Activated CD4-positive, alpha-beta T cell treated with anti-CD3 and anti-CD28 coated beads for 36 hours (primary cell): ENCODE measurements at places on chromosomes 4 and X.

DNA sequence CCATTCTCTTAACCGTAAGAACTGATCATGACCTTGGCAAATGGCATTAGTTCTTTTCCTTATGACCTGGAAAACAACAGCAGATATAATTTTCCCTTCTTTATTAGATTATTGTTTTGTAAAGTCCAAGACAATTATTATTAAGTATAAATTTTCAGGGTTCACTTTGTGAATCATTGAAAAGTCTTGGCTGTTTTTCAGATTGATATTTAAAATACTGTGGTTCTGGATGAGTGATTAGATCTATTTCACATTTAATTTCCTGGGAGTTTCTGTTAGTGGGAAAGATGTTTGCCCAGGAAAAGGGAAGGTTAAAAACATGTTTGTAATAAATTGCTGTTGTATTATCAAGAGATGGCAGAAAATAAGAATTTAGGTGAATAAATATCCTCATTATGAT lies 194.9 kb downstream of the TLL1 start:
- DNase-seq = no peak

GRCh38 chr4:7590189-7590588 lies 155.5 kb upstream of the PSAPL1 start:
- no peak for DNase-seq

GRCh38 chrX:110568441-110568840 lies 209.8 kb downstream of the RTL9 start:
- no peak for DNase-seq

- DNase-seq = no peak
Measured at GRCh38 chrX:28303486-28303885, 283.8 kb upstream of the IL1RAPL1 start.

- DNase-seq = no peak
Measured at GRCh38 chrX:74248889-74249288, 55.1 kb upstream of the ZCCHC13 start.

DNA sequence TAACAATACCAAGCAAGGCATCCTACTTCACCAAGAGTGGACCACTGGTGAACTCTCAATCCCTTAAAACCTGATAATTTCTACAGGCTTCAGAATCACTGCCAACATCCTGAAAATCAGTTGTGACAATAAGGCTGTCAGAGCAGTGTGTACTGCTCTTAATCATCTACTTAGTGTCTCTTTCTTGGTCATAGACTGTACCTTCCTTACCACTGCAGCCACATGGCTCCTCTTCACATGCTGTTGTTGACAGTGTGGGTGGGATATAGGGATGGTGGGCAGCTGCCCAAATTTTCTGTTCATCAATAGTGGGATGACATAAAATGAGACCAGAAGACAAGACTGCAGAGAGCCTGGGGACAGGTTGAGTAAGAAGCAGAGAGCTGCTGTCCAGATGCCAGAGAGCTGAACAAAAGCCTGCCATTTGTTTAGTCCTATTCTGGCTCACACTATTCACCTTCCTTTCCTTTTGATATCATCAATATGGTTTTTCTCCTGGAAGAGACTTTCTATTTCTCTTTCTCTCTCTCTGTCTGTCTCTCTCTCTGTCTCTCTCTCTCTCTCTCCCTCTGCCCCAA lies 178.9 kb downstream of the MGST2 start:
- DNase-seq = peak; percentile 8

GRCh38 chrX:115632455-115632854 lies 71.5 kb downstream of the PLS3 start:
- DNase-seq = no peak

- DNase-seq = no peak
Measured at GRCh38 chr4:128633067-128633466, 176.4 kb upstream of the JADE1 start.

DNA sequence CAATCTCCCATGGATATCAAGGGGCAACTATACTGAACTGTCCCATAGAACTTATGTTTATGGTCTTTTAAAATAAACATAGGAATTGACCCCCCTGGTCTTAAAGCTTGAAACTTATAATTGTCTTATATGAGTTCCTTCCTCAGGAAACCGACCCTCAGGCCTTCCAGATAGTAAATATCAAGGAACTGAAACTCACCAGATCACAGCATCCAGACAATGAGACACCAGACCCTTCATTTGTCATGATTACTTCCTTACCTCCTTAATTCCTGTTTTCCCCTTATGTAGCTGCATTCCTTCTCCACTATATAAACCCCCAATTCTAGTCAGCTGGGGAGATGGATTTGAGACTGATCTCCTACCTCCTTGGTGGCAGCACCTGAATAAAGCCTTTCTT lies 94.8 kb upstream of the GRPR start:
- no peak for DNase-seq

DNA sequence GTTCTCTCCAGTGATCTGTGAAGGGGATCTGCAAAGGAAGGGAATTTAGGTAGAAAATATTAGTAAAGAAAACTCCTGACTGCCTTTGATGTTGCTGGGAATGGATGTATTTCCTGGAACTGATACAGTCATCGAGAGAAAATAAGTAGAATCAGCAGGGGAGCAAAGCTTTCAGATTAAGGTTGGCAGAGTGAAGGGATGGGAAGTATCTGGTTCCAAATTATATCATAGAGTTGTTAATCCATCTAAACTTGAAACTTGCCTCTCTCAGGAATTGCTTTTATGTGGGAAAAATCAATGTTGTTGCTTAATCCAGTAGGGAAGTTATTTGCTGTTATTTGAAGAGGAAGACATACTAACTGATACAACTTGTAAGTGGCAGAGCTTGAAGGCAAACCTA lies 19.3 kb downstream of the EPHA5 start:
- no peak for DNase-seq

GRCh38 chrX:55874807-55875206 lies 157.3 kb downstream of the RRAGB start:
- no peak for DNase-seq

DNA sequence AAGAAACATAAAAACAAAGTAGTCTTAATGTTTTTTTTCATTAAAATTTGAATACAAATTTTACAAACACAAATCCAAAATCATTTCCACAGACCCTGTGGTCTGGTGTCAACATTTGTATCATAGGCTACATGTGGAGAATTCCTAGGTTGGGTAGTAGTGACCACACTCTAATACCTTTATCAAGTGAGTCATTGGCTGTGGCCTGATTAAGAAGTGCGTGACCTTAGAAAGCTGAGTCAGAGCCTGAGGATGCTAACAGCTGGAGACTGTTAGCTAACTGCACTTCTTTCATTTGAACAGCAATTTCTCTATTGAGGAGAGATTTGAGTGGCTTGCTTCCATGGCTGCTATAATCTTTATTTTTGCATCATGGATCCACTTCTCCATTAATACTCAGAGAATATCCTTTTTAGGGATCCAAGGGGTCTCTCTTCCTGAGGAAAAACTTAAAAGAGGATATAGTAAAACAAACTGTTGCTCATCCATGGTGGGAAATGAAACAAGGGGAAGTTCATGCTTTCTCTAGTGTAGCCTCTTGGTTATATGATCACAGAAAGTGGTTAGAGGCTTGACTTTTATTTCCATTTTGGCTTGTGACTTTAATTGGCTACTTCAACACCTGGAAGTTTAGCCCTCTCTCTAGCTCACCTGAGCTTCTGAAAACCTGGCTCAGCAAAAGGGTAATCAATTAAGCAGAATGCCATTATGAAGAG lies 335.8 kb downstream of the PABPC4L start:
- no peak for DNase-seq

- peak; percentile 49 for DNase-seq
Measured at GRCh38 chrX:119502727-119503483, 34.7 kb downstream of the SLC25A5 start.

GRCh38 chrX:123277347-123277746 lies 93.3 kb downstream of the GRIA3 start:
- no peak for DNase-seq

GRCh38 chr4:82523179-82523578 lies 38.6 kb downstream of the TMEM150C start:
- no peak for DNase-seq

DNA sequence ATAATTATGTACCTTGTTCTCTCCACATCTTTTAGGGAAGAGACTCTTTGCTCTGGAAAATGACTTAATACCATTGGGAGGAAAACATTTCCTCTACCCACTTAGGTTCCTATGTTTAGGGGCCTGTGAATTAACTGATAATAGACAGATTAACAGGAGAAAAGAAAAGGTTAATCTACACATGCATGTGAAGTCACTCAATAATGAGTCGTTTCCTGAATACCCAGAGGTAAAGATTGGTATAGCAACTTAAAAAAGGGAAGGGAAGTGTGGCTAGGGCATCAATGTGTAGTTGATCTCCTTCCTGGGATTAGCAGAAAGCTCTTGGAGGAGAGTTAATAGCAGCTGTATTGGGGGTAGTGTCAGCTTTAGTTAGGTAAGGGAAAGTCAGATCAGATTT lies 419.5 kb upstream of the ATOH1 start:
- no peak for DNase-seq

DNA sequence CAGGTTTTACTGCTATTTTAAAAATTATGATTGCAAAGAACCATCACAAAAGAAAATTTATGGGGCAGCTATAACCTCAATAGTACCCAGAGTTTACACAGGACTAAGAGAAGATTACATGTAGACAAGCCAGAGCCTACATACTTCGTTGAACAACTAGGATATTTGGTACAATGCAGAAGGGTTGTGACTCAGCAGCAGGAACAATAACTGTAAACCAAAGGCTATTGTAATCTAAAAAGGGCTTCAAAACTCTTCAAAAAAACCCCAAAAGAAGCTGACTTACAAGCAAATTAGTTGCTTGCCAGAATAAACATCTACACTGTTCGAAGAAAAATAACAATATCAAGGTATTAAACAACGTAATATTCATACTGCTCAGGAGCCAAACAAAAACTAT lies 618.0 kb downstream of the STPG2 start:
- no peak for DNase-seq

- no peak for DNase-seq
Measured at GRCh38 chr4:37665333-37666320, 20.5 kb downstream of the RELL1 start.

DNA sequence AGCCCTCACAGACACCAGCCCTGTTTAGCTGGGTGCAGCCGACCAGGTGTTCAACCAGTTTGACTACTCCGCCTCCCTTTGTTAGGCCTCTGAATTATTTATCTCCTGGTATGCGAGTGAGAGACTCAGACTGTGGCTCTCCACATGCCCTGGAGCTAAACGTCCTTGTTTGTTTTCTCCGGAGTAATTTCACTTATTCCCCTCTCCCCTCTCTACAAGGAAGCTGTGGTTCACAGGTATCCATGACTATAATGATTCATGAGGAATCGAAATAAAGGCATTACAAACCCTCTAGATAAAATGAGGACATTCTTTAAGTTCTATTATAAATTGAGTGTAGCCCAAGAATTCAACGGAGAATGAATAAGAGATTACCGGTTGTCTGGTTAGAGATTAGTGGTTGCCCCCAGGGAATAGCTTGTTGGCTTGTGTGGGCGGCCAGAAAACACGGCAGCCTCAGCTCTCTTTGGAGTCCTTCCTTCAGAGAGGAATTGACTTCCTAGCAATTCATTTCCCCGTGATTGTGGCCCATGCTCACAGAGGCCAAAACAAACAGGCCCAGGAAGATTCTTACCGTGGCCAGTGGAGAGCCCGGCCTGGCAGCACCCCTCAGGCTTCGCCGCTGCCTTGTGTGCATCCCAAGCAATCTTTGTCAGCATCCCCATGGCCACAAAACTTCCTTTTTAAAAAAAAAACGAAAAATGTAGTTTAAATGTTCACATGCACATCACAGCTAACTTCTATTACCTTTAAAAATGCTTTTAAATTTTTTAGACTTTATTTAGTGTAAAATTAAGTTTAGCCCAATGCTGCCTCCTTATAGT lies 60.2 kb upstream of the CBR4 start:
- DNase-seq = no peak

- DNase-seq = no peak
Measured at GRCh38 chr4:6727081-6727942, 11.3 kb downstream of the BLOC1S4 start.

GRCh38 chr4:126647756-126648397 lies 984.9 kb upstream of the INTU start:
- no peak for DNase-seq

GRCh38 chr4:174983128-174983750 lies 65.1 kb downstream of the ADAM29 start:
- DNase-seq = no peak

DNA sequence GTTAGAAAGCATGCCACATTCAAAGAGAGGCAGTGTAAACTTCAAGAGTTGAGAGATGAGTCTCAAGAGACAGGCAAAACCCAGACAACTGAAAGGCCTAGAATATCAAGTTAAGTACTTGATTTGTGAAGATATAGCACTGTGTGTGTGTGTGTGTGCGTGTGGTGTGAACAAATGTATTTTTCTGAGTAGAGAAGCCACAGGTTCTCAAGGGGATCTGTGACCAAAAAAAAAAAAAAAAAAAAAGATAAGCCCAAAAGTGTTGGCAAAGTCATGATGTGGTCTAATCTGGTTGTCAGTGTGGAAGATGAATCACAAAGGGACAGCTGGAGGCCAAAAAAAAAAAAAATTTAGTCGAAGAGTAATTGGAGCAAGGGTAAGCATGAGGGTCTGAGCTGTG lies 3.9 kb downstream of the RIPPLY1 start:
- DNase-seq = no peak

DNA sequence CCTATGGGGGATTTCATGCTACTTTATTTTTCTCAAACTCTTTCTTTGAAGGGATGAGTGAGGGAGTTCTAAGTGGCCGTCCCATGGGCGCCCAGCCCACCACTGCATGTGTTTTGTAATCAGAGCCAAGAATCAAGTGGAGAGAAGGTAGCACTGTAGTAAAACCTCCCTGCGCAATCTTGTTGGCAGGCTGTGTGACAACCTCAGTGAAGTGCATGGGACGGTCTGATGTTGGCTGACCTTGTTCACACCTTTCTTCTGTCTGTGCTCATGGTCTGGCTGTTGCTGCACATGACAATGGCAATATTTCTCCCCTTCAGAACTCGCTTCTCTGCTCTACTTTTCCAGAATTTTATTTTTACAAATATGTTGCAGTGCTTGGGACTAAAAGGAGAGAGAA lies 71.2 kb upstream of the SHISA3 start:
- DNase-seq = no peak

GRCh38 chrX:114964374-114964773 lies 53.0 kb downstream of the IL13RA2 start:
- DNase-seq = no peak

DNA sequence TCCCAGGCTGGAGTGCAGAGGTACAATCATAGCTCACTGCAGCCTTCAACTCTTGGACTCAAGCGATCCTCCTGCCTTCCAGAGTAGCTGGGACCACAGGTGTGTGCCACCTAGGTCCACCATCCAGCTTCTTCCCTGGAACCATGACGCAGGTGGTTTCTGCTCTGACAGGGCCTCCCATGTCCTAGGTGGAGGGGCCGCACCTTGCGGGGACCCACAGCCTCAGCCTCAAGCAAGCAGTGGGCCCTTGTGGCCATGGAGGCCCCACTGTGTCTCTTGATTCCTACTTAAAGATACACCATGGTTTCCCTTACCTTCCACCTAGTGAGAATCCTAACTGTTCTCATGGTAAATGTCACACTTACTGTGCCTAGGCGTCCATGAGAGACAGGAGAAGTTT lies 6.9 kb upstream of the GPR78 start:
- DNase-seq = no peak

DNA sequence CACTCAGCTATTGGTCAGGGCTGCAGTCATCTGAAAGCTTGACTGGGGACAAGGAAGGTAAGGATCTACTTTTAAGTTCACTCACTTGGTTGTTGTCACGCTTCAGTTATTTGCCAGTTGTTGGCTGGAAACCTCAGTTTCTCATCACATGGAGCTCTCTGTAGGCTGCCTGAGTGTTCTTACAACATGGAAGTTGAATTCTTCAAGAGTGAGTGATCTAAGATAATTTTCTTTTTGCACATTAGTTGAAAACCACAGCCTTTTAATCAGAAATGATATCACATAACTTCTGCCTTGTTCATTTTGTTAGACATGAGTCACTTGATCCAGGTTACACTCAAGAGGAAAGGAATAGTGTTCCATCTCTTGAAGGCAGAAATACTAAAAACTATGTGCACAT lies 552.7 kb downstream of the RAPGEF2 start:
- DNase-seq = no peak
